ENCODE measurements at places on chromosomes 3 and 15.

DNA sequence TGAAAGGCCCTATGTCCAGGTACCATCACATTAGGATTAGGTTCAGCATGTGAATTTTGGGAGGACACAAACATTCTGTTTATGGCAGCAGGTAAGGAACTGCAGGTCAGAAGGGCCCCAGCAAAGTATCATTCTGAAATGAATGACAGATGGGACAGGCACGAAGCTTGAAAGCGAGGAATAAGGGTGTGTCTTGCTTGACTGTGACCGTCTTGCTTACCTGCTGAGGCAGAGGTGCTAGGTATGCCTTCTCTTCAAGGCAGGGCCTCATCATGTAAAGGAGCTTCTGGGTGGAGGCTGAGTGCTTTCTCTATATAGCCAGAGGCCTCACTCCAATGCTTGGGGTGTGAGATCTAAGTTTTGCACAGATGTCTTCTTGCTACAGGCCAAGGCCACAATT is 41.4 kb downstream of the TMEM108 start:
- DNase-seq, result no peak

- no peak for DNase-seq
These were observed 20.7 kb downstream of the TCAIM start for GRCh38 chr3:44359146-44359751.

DNA sequence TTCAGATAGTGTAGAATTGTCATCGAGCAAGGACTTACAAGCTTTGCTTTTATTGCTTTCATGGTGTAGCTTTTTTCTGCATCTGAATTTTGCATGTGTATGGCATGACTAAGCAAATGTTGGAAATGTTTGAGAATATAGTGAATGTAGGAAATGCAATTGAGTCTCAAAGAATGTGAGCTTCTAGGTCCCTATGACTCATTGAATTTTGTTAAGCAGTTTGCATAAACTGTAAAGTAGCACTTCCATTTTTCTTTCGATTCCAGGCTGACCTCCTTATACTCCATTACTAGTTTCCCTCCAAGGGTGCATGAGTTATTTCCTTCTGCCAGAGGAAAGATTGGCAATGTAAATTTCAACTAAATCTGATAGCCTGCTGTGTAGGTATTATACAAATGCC is 619.2 kb downstream of the DIPK2A start:
- DNase-seq, result no peak

GRCh38 chr3:141796889-141797781 is 33.9 kb downstream of the GRK7 start:
- peak; percentile 72 for DNase-seq

- DNase-seq, result no peak
These were observed 44.6 kb upstream of the LIMD1 start for GRCh38 chr3:45549961-45550360.

- DNase-seq, result no peak
These were observed 50.2 kb downstream of the CHP1 start for GRCh38 chr15:41281236-41281635.

DNA sequence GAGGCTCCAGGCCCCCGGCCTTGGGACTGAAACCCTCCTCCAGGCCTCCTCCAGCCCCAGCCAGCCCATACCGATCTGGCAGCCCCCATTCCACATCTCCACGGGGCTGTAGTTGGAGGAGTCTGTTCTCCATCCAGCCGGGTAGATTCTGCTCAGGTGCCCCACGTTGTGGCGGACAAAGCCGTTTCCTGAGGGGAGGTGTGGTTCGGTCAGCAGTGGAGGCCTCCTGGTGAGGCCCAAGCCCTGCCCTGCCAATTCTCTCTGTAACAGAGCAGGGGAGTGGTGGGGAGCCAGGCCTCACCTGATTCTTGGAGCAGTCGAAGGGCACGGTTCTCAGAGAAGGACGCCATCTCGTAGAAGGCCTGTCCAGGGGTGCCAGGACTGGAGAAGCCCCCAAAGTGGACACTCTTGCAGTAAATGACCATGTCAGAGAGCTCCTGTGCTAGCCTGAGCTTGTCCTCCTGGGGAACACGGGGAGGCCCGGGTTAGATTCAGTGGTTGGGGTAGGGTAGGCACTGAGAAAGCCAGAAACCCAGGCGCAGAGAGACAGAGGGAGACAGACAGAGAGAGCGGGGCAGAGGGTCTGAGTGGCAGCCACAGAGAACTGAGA is 18.5 kb downstream of the VILL start:
- DNase-seq, result no peak

DNA sequence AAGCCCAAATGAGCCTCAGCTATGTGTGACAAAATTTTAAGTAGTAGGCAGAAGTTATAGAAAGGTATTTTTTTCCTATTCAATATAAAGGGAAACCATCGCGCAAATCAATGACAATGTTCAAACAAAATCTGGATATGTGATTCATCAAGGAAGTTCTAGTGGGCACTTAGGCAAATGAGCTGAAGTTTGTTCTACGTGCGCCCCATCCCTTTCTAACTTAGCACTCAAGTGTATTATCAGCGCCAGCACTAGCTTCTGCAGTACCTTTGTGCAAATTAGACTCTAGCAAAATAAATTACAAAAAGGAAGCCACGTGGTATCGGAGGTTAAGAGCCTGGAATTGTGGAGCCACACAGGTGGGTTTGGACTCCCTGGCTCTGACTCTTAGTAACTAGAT is 91.1 kb downstream of the TBL1XR1 start:
- no peak for DNase-seq

DNA sequence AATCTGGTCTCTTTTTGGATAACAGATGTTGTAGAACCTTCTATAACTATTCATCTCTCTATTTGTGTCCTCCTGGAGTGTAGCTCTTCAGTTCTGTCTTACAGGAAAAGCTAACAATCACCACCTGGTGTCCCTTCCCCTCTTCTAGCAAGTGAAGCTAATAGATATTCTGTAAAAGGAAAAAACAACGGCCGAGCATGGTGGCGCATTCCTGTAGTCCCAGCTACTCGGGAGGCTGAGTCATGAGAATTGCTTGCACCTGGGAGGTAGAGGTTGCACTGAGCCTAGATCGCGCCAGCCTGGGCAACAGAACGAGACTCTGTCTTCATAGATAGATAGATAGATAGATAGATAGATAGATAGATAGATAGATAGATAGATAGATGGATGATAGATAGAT is 779.4 kb downstream of the TUSC7 start:
- no peak for DNase-seq

DNA sequence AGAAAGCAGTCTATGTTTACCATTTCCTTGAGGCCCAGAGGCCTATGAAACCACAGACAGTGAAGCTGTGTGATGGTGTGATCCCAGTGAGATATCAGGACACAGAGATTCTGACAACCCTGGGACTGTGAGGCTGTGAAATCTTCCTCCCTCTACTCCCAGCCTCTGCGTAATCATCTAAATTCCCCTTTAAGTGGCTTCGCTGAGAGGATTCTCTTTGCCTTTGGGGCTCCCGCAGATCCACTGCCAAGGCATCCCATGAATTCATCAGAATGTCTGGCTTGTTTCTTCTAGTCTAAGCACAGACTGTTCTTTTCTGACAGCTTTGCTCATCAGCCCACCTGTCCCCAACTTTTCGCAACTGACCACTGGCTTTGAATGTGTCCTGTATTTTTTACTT is 901.2 kb upstream of the NR2F2 start:
- no peak for DNase-seq

DNA sequence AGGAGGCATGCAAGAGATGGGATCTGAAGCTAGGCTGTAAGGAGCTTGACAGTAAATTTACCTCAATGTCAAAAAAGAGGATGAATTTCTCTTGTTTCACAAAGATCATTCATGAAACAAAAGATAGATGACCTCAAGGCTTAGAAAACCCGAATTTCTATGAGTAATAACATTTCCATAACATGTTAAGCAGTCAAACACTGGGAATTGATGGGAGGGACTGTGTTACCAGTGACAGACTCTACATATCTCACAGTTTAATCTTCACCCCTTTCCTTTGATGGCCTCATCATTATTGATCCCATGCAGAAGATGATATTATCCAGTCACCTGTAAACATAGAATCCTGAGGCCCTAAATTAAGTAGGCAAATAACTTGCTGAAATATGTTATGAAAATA is 53.5 kb upstream of the VGLL3 start:
- no peak for DNase-seq

- no peak for DNase-seq
These were observed 38.3 kb upstream of the INO80 start for GRCh38 chr15:41154412-41154811.

GRCh38 chr15:41019174-41019573 is 65.9 kb downstream of the CHAC1 start:
- no peak for DNase-seq

DNA sequence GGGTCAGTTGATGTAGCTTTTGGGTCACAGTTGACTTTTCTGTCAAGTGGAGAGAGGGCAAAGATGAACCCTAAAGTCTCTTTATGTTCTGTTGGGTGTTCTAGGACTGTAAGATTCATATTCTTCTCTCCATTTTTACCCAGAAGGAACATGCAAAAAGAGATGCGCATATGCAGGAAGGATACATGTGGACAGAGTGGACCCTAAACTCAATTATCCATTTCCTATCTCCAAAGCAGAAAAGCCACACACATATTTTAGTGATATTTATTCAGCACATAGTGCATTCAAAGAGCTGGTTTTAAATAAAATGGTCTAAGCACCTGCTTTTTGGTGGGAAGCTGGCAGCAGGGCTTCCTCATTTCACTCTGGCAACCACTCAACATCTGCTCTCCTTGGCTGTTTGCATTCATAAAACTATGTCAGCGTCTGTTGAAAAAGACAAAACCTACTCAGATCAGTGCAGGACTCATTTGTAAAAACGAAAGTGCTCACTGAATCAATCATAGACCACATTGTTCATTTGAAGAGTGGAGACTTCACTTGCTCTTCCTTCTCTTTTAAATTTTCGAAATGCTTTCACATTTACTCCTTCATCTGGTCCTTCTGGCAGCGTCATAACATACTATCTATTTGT is 96.6 kb downstream of the SEMA6D start:
- DNase-seq, result no peak
